ENCODE measurements at places on chromosomes 4 and X. TPM values are rescaled to one million over a fixed set of nuclear protein-coding genes. Genes with fewer than 3 reads are reported as not detected.

SLC38A5 gene
- total RNA-seq, result 16.4 TPM

ARX gene
- 0.61 TPM for total RNA-seq

DNA sequence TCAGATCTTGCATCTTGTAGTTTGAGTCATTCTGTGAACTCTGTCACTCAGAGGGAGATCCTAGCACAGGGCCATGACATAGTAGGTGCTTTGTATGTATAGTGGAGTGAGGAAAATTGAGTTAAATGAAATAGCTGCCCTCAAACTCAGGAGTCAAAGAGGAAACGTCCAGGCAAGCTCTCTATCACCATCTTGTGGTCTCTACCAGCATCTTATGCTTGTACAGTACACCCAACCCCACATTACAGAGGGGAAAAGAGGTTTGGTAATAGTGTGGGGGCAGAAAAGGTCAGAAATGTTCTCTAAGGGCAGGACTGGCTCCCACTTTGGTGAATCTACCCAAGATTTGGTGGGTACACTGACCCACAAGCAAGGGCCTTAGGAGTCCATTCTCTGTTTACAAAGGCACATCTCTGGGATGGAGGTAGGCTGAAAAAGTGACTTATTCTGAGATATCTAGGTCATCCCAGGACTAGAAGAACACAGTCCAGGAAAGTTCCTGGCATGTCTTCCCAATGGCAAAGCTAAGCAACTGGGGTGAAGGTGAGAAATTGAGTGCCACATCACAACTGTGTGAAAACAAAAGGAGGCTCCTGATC, 131.8 kb downstream of the OR13H1 start:
- H3K4me3 ChIP-seq, result no peak overlapping the region
- no peaks in the 10 kb centered on the region for H3K4me1 ChIP-seq
- no peak overlapping the region for H3K27ac ChIP-seq

DNA sequence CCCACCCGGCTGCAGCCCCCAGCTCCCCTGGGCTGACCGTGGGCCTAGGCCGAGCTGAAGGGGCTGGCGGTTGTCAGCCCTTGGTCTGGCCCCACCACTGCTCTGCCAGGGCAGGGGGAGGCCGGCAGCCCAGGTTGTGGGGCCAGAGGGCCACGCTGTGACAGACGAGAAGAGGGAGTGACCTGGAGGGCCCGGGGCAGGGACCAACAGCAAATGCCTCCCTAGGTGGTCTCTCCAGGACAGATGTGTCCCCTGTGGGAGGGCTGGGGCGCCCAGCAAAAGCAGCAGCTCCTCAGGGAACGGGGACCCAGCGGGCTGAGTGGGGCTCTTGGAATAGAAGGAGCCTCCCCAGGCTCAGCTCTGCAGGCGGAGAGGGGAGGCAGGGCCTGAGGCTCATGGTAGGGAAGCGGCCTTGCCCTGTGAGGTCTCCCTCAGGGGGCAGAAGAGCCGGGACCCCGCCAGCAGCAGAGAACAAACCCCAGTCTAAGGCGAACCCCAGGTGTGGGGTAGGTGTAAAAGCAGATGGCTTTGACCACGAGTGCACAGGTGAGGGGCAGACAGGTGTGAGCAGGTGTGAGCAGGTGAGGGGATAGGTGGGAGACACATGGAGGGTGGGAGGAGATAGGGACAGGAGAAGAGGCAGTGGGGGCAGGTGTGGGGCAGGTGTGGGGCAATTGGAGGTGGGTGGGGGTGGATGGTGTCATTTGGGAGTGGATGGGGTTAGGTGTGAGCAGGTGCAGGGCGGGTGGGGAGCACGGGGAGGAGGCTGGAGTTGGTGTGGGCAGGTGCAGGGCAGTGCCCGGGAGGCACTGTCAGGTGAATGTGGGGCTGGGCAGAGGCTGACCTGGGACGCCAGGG, 34.1 kb upstream of the SPON2 start:
- no peak overlapping the region for H3K4me3 ChIP-seq
- no peak overlapping the region for H3K27ac ChIP-seq
- peaks cover 69% of the 10 kb centered on the region for H3K36me3 ChIP-seq
- peaks cover 57% of the 10 kb centered on the region for H3K4me1 ChIP-seq

DNA sequence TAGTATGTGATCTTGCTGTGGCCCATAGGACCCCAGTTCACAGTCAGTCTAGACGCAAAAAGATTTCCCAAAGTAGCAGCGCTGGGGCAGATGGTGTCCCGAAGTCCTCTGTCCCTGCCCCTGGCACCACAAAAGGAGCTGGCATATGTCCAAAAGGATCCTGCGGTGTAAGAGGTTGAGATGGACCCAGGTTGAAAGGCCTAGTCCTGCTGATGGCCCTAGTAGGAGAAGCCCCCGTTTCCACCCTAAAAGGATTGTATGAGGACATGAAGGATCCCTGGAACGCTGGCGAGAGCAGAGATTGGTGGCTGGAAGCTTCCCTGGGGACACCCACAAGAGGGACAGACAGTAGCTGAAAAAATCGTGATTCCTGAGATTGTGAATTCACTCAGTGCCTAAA, 58.0 kb upstream of the DCAF8L1 start:
- no peaks in the 10 kb centered on the region for H3K4me1 ChIP-seq
- no peak for DNase-seq
- H3K27ac ChIP-seq, result no peak overlapping the region
- H3K27me3 ChIP-seq, result no peaks in the 10 kb centered on the region
- no peaks in the 10 kb centered on the region for H3K36me3 ChIP-seq
- no peak overlapping the region for H3K4me3 ChIP-seq

- no peak overlapping the region for H3K4me3 ChIP-seq
- H3K27me3 ChIP-seq, result no peaks in the 10 kb centered on the region
- no peak for DNase-seq
- H3K36me3 ChIP-seq, result peaks cover 4% of the 10 kb centered on the region
Measured at GRCh38 chrX:152913910-152914309, 16.0 kb downstream of the ZNF185 start.

GRCh38 chr4:144681806-144682205, 35.9 kb downstream of the HHIP start:
- DNase-seq, result no peak
- no peaks in the 10 kb centered on the region for H3K4me1 ChIP-seq
- H3K27ac ChIP-seq, result no peak overlapping the region
- no peak overlapping the region for H3K4me3 ChIP-seq
- no peaks in the 10 kb centered on the region for H3K27me3 ChIP-seq

DNA sequence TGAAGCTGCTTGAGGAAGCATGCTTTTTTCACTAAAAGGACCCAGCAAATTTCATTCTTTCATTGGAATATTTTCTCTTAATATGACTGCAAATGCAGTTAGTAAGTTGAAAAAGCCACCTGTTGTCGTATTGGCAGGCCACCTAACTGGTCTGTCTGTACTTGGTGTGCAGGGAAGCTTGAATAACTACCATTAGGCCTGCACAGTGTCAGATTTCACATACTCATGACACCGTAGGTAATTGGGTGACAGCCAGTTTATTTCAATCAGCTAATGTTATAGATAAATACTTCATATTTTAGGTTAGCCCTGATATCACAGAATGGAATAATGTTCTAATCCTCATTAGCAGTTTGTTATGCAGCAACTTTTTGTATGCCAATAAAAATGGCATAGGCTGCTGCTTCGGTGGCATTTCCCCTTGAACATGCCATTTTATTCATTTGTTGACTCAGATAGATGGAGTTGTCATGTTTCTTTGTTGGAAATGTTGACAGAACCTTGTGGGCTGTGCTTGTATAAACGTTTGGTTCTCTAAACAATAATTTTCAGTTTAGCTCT, 173.7 kb downstream of the RPA4 start:
- H3K27me3 ChIP-seq, result no peaks in the 10 kb centered on the region
- no peak overlapping the region for H3K4me3 ChIP-seq
- H3K36me3 ChIP-seq, result no peaks in the 10 kb centered on the region
- H3K4me1 ChIP-seq, result no peaks in the 10 kb centered on the region

DNA sequence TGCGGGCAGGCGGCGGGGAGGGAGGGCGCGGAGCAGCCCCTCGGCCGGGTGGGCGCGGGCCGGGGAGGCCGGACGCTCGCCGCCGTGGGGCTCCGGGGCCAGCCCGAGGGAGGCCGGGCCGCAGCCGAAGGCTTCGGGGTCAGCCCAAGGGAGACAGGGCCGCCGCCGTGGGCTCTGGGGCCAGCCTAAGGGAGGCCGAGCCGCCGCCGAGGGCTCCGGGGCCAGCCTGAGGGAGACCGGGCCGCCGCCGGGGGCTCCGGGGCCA, 251 bp downstream of the KIAA0232 start:
- peak overlapping the region; percentile 96 for H3K27ac ChIP-seq
- DNase-seq, result no peak
- H3K36me3 ChIP-seq, result peaks cover 3% of the 10 kb centered on the region
- H3K4me1 ChIP-seq, result peaks cover 20% of the 10 kb centered on the region
- H3K27me3 ChIP-seq, result no peaks in the 10 kb centered on the region
